Activated T-cell treated with anti-CD3 and anti-CD28 coated beads, Interleukin-2, amount 50 U/mL, for 1 hour (primary cell): ENCODE measurements at places on chromosomes 2 and 18.

DNA sequence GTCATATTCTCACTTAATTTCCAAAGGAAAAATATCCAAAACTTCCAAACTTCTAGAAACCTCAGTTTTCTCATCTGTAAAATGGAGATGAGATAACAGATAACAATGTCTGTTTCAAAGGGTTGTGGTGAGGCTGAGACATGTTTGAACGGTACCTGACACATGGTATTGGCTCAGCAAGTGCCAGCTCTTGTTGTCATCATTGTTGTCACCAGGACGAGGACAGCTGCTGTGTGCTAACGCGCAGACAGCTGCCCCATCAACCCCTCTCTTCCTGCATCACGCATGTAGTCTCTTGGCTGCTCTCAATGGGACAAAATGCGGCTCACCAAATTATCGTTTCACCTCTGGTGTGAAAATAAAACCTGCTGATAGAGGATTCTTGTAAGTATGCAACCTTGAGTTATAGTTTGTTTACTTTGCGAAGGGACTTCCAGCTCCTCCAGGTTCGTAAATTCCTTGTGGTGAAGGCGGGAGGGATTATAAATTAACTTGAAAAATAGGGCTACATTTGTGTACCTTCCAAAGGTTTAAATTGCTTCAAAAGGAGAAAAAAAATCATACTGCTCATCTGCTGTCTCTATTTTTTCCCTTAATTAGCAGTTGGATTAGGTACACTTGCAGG lies 605.4 kb downstream of the BCL11A start:
- no peak for DNase-seq

GRCh38 chr18:74060579-74060978 lies 87.1 kb downstream of the FBXO15 start:
- no peak for DNase-seq

- DNase-seq = no peak
Measured at GRCh38 chr2:240253583-240254145, 113.2 kb upstream of the OTOS start.

GRCh38 chr2:120635146-120635545 lies 100.5 kb upstream of the GLI2 start:
- DNase-seq = no peak

DNA sequence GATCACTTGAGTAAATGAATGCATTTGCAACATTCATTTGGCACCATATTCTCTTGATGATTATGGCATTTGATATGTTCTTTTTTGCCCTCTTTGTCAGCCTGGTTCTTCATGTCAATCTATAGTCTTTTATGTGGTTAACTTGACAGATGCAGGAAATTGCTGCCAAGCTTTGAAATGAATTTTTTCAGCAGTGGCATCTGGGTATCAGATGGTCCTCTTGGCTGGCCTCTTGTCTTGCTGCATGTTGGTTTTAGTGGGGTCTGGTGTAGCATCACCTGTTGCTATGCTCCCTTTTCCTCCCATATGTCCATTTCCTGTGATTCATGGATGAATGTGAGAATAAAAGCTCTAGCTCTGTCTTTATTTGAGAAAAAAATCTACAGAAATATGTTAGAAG lies 119.9 kb downstream of the DPP4 start:
- no peak for DNase-seq

- DNase-seq = no peak
Measured at GRCh38 chr18:23908827-23909226, 105.7 kb upstream of the TTC39C start.

DNA sequence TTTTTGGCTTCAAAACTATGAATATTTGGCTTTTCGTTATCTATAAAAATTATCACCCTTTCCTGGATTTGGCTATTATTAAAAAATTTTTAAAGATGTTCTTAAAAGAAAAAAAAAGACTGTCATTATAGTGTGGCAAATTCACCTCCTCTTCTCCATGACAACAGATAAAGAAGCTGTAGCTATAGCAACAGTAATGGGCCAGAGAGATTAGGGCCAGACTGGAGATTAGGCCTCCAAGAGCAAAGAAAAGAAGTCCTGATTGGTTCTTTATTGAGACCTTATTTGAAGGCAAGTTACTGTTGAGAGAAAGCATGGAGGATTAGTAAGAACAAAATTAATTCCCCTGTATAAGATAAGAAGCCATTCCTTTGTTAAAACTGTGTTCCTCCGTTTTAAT lies 812.5 kb downstream of the DCC start:
- no peak for DNase-seq

- DNase-seq = no peak
Measured at GRCh38 chr2:42376758-42377157, 15.7 kb upstream of the COX7A2L start.

DNA sequence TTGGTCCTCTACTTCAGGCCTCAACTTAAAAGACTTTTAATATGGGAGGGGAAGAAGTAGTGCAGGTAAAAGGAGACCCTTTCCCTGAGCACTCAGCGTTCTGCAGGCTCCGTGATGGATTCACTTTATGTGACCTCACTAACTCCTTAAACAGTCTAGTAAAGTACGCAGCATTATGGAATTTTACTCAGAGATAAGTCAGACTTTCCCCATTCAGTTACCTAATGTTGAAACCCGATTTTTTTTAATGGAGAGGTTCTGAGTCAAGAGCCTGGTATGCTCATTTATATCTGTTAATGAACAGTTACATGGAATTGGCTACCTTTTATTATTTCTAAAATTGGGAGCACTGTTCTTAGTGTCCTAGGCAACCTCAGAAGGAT lies 34.1 kb downstream of the RASGRP3 start:
- DNase-seq = no peak

DNA sequence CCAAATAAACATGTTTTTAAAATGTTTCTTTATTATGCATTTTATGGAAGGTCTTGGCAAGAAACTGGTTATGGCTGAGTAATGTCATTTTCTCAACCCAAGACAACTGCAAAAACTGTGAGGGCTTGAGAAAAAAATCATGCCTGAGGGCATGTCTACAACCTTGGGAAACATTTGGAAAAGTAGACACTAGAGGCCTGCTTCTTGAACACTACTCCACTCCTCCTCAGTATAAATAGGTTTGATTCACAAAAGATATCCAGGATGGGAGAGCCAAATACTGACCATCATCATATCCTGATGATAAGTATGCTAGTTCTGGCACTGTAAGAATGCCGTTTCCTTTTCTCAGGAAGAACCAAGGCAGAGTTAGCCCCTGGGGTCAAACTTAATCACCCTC lies 71.1 kb downstream of the OSR1 start:
- DNase-seq = no peak

GRCh38 chr2:71071681-71072398 lies 3.4 kb downstream of the NAGK start:
- DNase-seq = peak; percentile 55

GRCh38 chr18:5527603-5528002 lies 16.2 kb downstream of the EPB41L3 start:
- no peak for DNase-seq

DNA sequence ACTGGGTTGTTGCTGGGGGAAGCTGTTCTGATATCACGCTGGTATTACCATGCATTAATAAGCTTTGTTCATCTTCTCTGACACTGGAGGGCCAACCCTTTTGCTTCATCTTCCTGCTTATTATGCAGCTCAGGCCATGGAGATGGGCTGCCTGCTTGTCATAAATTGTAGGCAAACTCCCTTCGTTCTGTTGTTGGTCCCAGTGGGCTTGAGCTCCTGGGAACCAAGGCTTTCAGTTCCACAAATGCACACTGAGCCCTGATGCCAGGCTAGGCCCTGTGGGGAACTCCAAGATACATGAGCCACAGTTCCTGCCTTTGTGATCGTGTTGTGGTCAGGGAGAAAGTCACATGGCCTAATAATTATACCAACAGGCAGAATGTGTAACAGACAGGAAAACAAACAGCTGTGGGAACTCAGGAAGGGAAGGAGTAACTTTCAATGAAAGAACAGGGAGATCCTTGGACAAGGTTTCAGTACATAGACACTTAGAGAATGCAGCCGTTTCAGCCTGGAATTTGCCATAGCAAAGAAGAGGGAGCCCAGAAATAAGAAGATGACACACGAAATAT lies 49.0 kb upstream of the BCL2L11 start:
- no peak for DNase-seq

GRCh38 chr2:215347878-215348277 lies 36.0 kb downstream of the ATIC start:
- DNase-seq = no peak

- no peak for DNase-seq
Measured at GRCh38 chr2:181454686-181455450, 2.3 kb upstream of the ITGA4 start.

- DNase-seq = peak; percentile 33
Measured at GRCh38 chr18:23967321-23968089, 47.0 kb upstream of the TTC39C start.

DNA sequence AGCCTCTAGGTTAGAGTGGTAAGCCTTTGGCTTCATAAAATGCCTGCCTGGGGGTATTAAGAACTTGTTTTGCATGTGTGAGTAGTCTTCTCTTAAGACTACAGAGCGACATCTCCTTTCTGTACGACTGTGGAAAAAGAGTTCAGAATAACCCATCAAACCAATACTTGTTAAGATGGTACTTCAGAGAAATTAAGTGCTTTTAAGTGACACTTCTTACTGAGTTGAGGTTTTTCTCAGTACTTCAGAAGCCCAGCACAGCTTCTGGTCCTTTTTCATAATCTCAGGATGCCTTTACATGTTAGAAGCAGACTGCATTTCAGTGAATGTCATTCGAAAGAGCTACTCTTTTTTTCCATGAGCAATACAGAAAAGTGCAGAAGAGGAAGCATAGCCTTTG lies 10.8 kb downstream of the XRCC5 start:
- DNase-seq = no peak

DNA sequence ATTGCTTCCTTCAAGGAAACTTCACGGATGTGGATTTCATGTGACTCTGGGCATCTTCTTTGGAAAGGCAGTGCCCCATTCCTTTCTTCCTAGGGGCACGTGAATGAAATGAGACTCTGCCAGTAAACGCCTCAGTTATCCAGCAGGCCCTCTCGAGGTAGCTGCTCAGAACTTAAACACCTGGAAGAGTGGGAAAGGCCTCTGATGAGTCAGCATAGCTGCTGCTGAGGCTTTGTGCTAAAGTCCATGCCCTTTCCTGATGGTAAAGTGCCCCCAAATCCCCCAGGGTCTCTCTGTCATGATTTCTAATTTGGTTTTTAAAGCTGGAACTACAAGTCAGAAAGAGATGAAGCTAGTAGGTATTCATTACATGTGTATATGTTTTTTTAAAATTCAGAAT lies 3.8 kb downstream of the SLC1A4 start:
- DNase-seq = no peak

- DNase-seq = no peak
Measured at GRCh38 chr18:12998332-12999060, 7.3 kb downstream of the CEP192 start.

DNA sequence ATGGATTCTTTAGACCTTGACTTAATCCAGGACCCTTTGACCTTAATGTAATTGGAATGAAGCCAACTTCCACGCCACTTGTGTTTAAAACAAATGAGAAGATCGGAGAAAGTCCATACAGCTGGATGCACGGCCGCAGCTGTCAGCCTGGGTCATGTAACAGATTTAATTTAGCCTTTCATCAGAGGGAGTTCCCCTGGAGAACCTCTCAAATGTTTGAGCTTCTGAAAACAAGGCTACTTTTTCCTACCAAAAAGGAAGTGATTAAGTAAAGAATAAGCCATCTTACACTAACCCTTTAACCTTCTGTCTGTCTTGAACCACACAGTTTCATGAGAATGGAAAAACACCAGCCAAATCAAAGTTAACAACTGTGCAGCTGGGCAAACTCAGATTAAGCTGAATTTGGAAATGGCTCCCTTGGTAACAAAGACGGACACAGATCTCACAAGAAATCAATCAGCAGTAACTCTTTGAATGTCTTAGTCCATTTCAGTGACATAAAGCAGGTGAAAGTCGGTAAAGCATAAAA lies 103.6 kb downstream of the DOCK10 start:
- DNase-seq = peak; percentile 50

DNA sequence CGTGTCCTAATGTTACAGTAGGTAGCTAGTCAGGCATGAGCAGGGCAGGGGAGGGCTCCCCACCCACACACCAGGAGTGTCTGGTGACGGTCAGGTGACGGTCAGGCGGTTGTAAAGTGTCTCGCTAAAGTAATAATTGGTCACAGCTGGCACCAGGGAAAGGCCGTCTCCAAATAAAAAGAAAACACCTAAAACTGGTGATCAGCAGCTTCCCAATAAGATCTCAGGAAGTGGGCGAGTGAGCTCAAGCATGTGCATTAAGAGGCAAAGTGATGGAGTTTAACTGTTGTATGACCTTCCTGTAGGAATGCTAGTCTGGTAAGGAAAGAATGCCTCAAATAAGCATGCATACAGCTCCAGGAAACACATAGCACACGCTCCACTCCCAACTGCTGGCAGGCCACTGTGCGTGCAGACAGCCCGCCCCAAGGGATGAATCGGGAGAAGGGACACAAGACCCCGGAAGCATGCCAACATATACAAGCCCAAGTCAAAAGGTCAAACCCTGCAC lies 177.1 kb downstream of the RNF144A start:
- no peak for DNase-seq

DNA sequence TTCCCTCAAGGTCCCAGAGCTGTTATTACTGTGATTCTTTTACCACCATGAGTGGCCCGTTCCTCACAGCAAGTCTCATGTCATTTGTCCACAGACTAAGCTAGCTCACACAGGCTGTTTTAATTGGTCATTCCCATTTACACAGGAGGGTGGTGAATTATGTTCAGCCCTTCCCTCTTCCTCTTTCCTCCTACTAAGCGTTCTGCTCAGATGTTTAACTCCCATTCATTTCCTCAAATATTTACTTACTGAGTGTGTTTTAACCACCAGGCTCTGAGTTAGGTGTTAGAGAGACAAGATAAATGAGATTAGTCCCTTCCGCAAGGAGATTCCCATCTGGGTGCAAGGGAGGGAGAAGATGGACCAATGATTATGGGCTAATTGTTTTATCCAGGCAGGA lies 403.6 kb upstream of the ACVR2A start:
- DNase-seq = no peak

DNA sequence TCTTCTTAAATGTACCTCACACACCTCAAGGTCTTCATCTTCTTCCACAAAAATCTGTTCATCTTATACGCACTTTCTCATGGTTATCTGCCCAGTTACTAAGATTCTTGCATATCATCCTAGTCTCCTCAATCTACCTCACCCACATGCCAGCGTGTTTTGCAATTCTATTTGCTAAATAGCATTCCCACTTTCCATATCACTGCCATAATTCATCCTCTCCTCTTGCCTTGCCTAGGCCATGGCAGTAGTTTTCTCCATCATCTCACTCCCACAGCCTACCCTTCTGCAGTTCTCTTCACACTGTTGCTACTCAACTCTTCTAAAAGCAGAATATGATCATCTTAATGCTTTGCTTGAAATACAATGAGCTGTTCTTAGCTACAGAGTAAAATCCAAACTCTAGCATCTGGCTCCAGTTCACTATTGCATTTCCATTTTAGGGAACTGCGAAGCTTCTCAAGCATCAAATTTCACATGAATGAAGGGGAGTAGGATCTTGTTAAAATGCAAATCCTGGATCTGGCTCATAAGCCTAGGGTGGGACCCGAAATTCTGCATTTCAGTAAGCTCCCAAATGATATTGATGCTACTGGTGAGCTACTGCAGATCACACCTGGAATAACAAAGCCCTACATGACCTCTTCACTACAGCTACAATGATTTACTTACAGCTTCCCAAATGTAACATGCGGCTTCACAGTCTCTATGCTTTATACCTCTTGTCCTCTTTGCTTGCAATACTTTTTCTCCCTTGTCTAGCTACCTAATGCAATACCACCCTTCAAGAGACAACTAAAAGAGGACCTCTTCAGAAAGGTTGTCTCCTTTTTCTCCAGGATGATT lies 293.9 kb downstream of the SATB2 start:
- DNase-seq = no peak
